ENCODE measurements at places on chromosomes 5 and 9. TPM values are rescaled to one million over a fixed set of nuclear protein-coding genes. Genes with fewer than 3 reads are reported as not detected.

- no peak overlapping the region for H3K27ac ChIP-seq
- H3K4me1 ChIP-seq: no peaks in the 10 kb centered on the region
- H3K4me3 ChIP-seq: no peak overlapping the region
- no peak for DNase-seq
- no peaks in the 10 kb centered on the region for H3K27me3 ChIP-seq
Measured at GRCh38 chr9:29285818-29286217, 1712.5 kb upstream of the C9orf72 start.

DNA sequence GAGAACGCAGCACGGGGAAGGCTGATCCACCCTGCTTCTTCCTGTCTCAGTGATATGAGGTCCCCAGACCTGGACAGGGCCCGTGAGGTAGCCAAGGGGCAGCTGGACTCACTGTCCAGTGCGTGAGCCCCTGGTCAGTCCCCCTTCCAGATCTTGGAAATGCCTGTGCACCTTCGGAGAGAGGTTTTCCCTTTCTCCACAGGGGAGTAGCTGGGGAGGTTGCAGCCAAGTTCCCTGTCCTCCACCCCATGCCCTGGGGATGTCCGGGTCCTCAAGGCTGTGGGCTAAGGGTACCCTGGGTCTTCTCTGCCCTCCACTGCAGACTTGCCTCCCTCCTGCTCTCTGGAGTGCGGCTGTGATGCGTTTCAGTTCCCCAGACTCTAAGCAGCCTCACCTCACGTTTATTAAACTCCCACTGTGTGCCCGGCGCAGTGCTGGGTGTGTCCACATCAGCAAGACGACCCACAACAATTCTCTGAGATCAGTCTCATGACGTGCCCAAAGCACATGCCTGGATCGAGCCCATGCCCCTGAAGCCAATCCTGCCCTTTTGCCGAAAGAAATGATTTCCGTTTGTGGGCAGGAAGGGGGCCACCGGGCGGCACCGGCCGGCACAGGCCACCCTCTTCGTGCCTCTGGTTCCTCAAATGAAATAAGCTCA is 101.3 kb upstream of the PHYKPL start:
- DNase-seq: no peak
- H3K4me3 ChIP-seq: no peak overlapping the region
- H3K27me3 ChIP-seq: no peaks in the 10 kb centered on the region
- H3K27ac ChIP-seq: no peak overlapping the region

GRCh38 chr5:178286226-178287090 is 53.9 kb upstream of the PHYKPL start:
- no peaks in the 10 kb centered on the region for H3K27me3 ChIP-seq
- H3K4me3 ChIP-seq: no peak overlapping the region
- H3K36me3 ChIP-seq: no peaks in the 10 kb centered on the region
- DNase-seq: no peak

DNA sequence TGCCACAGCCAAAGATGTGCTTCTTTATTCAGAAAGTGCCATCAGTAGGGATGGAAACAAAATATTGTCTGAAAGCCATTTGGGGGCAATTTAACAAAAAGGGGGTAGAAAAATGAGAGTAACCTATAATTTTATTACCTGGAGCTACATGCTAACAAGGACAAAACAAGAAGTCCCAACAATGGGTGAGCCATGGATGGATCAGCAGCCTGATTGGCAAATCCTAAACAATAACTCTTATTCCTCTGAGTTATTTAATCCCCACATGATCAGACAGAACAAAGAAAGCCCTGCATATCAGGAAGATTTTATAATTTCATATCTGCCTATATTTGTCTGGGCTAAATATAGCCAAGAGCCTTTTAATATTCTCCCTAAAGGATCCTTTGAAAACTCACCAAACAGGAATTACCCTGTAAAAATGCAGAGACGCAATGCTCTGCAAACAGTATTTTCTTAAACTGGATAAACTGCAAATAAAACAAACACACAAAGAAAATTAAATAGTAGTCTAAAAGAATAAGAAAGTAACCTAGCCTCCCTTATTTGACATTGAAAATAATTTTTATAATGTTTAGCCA is 483.4 kb downstream of the ZNF608 start:
- no peaks in the 10 kb centered on the region for H3K36me3 ChIP-seq
- H3K4me3 ChIP-seq: no peak overlapping the region
- no peak for DNase-seq
- no peaks in the 10 kb centered on the region for H3K27me3 ChIP-seq

DNA sequence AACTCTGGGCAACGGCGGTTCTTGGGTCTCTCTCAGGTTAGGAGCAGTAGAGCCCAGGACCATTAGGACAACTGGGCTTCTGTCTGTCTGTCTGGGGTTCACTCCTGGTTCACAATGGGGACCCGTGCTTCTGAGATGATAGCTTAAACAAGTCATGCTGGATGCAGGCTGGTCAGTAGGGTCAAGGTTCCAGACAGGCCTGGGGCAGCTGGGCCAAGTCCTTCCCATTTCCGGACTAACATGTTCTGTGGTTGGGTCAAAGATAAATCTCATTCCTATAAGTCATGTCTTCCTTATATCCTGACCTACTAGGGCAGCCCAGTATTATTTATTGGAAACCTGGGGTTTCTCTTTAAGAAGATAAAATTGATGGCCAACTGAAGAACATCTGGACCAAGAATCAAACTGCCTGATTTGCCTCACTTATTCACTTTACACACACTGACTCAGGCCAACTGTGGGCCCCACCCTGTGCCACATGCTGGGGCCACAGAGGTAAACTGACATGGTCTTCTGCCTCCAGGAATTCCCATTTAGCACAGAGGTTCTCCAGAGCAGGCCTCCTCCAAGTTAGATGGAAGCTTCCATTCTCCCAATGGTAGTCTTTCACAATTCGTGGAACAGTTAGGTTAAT is 8.3 kb downstream of the HDHD3 start:
- H3K27ac ChIP-seq: no peak overlapping the region
- DNase-seq: no peak
- no peaks in the 10 kb centered on the region for H3K27me3 ChIP-seq
- no peaks in the 10 kb centered on the region for H3K4me1 ChIP-seq
- no peaks in the 10 kb centered on the region for H3K36me3 ChIP-seq
- no peak overlapping the region for H3K4me3 ChIP-seq

DNA sequence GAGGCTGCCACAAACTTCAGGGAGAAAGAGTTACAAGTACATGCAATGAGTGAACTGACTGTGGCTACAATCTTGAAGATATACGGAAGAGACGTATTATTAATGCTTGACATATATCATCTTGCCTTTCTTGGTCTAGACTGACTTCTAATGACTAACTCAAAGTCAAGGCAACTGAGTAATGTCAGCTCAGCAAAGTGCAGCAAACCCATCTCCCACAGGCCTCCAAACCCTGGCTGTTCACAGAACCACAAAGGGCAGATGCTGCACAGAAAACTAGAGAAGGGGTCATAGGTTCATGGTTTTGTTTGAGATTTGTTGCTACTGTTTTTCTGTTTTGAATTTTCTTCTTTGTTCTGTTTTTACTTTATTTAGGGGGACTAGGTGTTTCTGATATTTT is 21.0 kb downstream of the IL7R start:
- no peak for DNase-seq
- H3K36me3 ChIP-seq: no peaks in the 10 kb centered on the region
- H3K4me1 ChIP-seq: no peaks in the 10 kb centered on the region
- H3K27ac ChIP-seq: no peak overlapping the region
- no peak overlapping the region for H3K4me3 ChIP-seq

GRCh38 chr9:133257465-133257956 is 17.5 kb downstream of the ABO start:
- peak; percentile 49 for DNase-seq
- H3K27ac ChIP-seq: peak overlapping the region; percentile 55
- H3K36me3 ChIP-seq: no peaks in the 10 kb centered on the region
- H3K4me1 ChIP-seq: peaks cover 22% of the 10 kb centered on the region
- no peaks in the 10 kb centered on the region for H3K27me3 ChIP-seq

GRCh38 chr9:116933251-116933650 is 246.1 kb downstream of the TRIM32 start:
- no peak overlapping the region for H3K27ac ChIP-seq
- no peak for DNase-seq
- no peak overlapping the region for H3K4me3 ChIP-seq
- H3K4me1 ChIP-seq: no peaks in the 10 kb centered on the region
- H3K36me3 ChIP-seq: no peaks in the 10 kb centered on the region
- no peaks in the 10 kb centered on the region for H3K27me3 ChIP-seq

DNA sequence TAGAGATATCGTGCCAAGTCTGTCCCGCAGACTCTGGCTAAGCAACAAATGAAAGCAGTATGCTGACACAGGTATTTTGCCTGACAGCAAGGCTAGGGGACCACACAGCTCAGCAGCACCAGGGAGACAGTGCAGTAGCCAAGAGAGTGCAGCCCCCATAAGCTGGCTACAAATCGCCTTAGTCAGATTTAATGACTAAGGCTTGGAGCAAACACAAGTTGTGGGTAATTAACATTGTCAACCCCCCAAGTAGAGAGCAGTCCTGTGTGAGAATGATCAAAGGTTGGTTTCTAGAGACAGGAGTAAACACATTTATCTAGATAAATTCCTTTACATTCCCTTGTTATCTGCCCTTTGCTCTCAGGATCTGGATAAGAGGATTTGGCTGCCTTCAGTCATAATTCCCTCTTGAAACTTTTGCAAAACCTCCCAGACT is 1434.5 kb upstream of the CDH6 start:
- DNase-seq: no peak
- H3K27me3 ChIP-seq: no peaks in the 10 kb centered on the region
- H3K4me1 ChIP-seq: no peaks in the 10 kb centered on the region
- H3K36me3 ChIP-seq: no peaks in the 10 kb centered on the region
- no peak overlapping the region for H3K27ac ChIP-seq

DNA sequence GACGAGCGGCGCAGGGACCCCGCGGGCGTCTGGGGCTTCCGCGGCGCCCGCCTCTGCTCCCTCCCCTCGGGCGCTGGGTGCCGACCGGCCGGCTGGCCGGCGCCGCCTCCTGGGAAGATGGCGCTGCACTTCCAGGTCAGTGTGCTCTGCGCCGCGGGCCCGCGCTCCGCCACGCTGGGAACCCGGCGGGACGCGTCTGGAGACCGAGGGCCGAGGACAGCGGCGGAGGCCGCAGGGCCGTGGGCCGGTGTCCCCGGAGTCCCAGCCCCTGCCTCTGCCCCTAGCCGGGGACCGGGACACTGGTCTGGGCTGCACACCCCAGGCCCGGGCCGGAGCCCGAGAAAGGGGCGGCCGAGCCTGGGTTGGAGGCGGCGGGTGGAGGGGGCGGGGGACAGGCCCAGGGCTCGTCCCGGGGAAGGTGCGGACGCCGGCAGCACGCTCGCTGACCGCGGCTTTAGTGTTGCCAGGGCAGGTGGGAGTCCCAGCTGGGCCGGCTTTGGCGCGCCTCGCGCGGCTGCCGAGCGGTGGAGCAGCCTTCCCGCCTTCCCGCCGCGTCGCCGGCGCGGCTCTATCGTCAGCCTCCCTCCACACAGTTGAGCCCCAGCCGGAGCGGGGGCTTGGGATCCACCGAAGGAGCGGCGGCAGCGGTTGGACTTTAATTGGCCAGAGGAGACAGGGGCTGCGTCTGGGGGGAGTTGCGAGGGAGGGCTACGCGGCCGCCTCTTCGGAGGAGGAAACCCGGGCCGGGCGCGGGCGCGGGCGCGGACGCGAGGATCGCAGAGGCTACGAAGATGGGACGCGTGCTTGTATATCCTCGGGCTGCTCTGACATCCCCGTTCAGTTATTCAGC is at the start of gene RANBP17:
Gene RANBP17 (plus strand): TSS at position 102 of the 850 bp plus-strand sequence.
- H3K4me1 ChIP-seq: no peaks in the 10 kb centered on the region
- peak; percentile 55 for DNase-seq
- peak within 1 kb of the TSS; percentile 85 for H3K27ac ChIP-seq
- no peaks in the 10 kb centered on the region for H3K36me3 ChIP-seq
- peak within 1 kb of the TSS; percentile 66 for H3K4me3 ChIP-seq

- peaks cover 18% of the 10 kb centered on the region for H3K4me1 ChIP-seq
- H3K4me3 ChIP-seq: peak overlapping the region; percentile 97
- no peak for DNase-seq
- H3K36me3 ChIP-seq: no peaks in the 10 kb centered on the region
Measured at GRCh38 chr9:129835860-129836223, 584 bp downstream of the USP20 start.

DNA sequence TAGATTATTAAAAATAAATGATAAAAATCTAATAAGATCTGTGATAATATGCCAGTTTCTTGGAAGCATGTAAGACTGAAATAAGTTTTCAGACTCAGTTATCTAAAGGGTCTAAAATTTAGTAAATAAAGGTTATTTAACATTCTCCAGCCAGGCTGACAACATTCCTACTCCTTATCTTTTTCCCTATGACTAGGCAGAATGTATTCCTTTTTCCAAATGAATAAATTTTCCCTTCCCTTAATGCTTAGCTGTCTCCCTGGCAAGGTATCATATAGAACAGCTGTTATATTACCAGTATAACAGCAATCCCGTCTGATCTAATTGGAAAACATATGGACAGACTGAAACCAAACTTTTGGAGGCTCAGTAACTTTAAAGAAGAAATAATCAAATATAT is 13.0 kb downstream of the MEGF9 start:
- H3K27me3 ChIP-seq: no peaks in the 10 kb centered on the region
- H3K27ac ChIP-seq: no peak overlapping the region
- H3K4me1 ChIP-seq: peaks cover 6% of the 10 kb centered on the region

- H3K4me3 ChIP-seq: no peak overlapping the region
- H3K27me3 ChIP-seq: no peaks in the 10 kb centered on the region
- no peaks in the 10 kb centered on the region for H3K4me1 ChIP-seq
- no peak for DNase-seq
Measured at GRCh38 chr5:86125731-86126601, 491.8 kb upstream of the COX7C start.

DNA sequence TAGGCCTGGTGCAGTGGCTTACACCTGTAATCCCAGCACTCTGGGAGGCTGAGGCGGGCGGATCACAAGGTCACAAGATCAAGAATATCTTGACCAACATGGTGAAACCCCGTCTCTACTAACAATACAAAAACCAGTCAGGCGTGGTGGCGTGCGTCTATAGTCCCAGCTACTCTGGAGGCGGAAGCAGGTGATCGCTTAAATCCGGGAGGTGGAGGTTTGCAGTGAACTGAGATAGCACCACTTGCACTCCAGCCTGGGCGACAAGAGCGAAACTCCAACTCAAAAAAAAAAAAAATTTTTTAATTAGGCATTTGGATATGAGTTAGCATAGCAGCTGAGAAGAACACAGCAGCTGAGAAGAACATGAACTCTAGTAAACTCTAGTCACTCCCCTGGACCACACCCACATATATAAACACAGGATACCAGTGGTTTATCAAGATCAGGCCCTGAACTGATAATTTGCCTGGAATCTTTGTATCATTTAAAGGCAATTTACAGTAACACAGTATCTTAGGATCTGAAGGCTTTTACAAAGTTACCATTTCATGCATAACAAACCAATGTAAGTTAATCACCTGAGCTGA is 4.6 kb upstream of the UGCG start:
- H3K4me1 ChIP-seq: peaks cover 10% of the 10 kb centered on the region
- no peak overlapping the region for H3K27ac ChIP-seq
- H3K36me3 ChIP-seq: no peaks in the 10 kb centered on the region
- DNase-seq: no peak

GRCh38 chr9:116271991-116272390 is 118.4 kb downstream of the PAPPA start:
- H3K4me3 ChIP-seq: no peak overlapping the region
- H3K4me1 ChIP-seq: peaks cover 5% of the 10 kb centered on the region
- H3K36me3 ChIP-seq: no peaks in the 10 kb centered on the region

NOXA1 gene
- 4.6 TPM for total RNA-seq

ANKRD20A1 gene
- 56.7 TPM for total RNA-seq

ACOT12 gene
- 0.87 TPM for total RNA-seq

BTNL8 gene
- 14.7 TPM for total RNA-seq

GRIN1 gene
- total RNA-seq: 3.8 TPM

OR2K2 gene
- 1.1 TPM for total RNA-seq
